ENCODE measurements at places on chromosomes 13 and 19.

- peak; percentile 23 for DNase-seq
These were observed 6.3 kb upstream of the MRPS31 start for GRCh38 chr13:40777166-40777808.

- DNase-seq: no peak
These were observed 42.1 kb downstream of the TUBGCP3 start for GRCh38 chr13:112545856-112546255.

GRCh38 chr13:49165798-49166752, 54.1 kb upstream of the MLNR start:
- DNase-seq: no peak

- DNase-seq: no peak
These were observed 10.6 kb downstream of the ERFL start for GRCh38 chr19:41917676-41918075.

- DNase-seq: no peak
These were observed 1.7 kb upstream of the SBK3 start for GRCh38 chr19:55546822-55547614.

Data from NCI-H1105 (cell line).